Memory B cell (primary cell): ENCODE measurements at places on chromosomes 2 and 18.

GRCh38 chr2:136126021-136126420 lies 8.1 kb upstream of the CXCR4 start:
- peaks cover 58% of the 10 kb centered on the region for H3K4me1 ChIP-seq
- peaks cover 2% of the 10 kb centered on the region for H3K36me3 ChIP-seq
- DNase-seq: no peak
- peak overlapping the region; percentile 98 for H3K27ac ChIP-seq
- peak overlapping the region; percentile 12 for H3K4me3 ChIP-seq
- no peaks in the 10 kb centered on the region for H3K27me3 ChIP-seq

GRCh38 chr2:28982381-28982950 lies 1.4 kb downstream of the TOGARAM2 start:
- no peaks in the 10 kb centered on the region for H3K4me1 ChIP-seq
- peaks cover 4% of the 10 kb centered on the region for H3K27me3 ChIP-seq
- peaks cover 1% of the 10 kb centered on the region for H3K36me3 ChIP-seq
- H3K4me3 ChIP-seq: no peak overlapping the region
- no peak overlapping the region for H3K27ac ChIP-seq

- peak overlapping the region; percentile 99 for H3K27ac ChIP-seq
- H3K27me3 ChIP-seq: no peaks in the 10 kb centered on the region
- H3K4me3 ChIP-seq: peak overlapping the region; percentile 98
- peaks cover 5% of the 10 kb centered on the region for H3K36me3 ChIP-seq
Measured at GRCh38 chr2:64143169-64144056, 807 bp downstream of the PELI1 start.

GRCh38 chr2:107008843-107009242 lies 122.9 kb upstream of the ST6GAL2 start:
- DNase-seq: no peak
- H3K4me1 ChIP-seq: no peaks in the 10 kb centered on the region
- H3K27me3 ChIP-seq: peaks cover 2% of the 10 kb centered on the region
- H3K36me3 ChIP-seq: no peaks in the 10 kb centered on the region
- H3K27ac ChIP-seq: no peak overlapping the region

GRCh38 chr18:4384932-4385331 lies 70.2 kb downstream of the DLGAP1 start:
- no peaks in the 10 kb centered on the region for H3K36me3 ChIP-seq
- no peaks in the 10 kb centered on the region for H3K4me1 ChIP-seq
- H3K4me3 ChIP-seq: no peak overlapping the region
- H3K27ac ChIP-seq: no peak overlapping the region
- no peaks in the 10 kb centered on the region for H3K27me3 ChIP-seq

GRCh38 chr2:76613330-76613729 lies 902.6 kb upstream of the GCFC2 start:
- no peaks in the 10 kb centered on the region for H3K36me3 ChIP-seq
- no peak for DNase-seq
- H3K4me1 ChIP-seq: no peaks in the 10 kb centered on the region
- no peaks in the 10 kb centered on the region for H3K27me3 ChIP-seq

- H3K4me3 ChIP-seq: peak overlapping the region; percentile 82
- no peak overlapping the region for H3K27ac ChIP-seq
- H3K36me3 ChIP-seq: no peaks in the 10 kb centered on the region
- H3K4me1 ChIP-seq: peaks cover 13% of the 10 kb centered on the region
- peaks cover 9% of the 10 kb centered on the region for H3K27me3 ChIP-seq
Measured at GRCh38 chr18:76491473-76491775, 3.6 kb downstream of the ZNF516 start.

GRCh38 chr2:161173541-161174194 lies 13.4 kb downstream of the TANK start:
- H3K36me3 ChIP-seq: peaks cover 28% of the 10 kb centered on the region
- no peak overlapping the region for H3K4me3 ChIP-seq
- H3K27ac ChIP-seq: no peak overlapping the region
- no peaks in the 10 kb centered on the region for H3K27me3 ChIP-seq

GRCh38 chr2:65070856-65071255 lies 14.6 kb downstream of the CEP68 start:
- peaks cover 24% of the 10 kb centered on the region for H3K4me1 ChIP-seq
- H3K4me3 ChIP-seq: no peak overlapping the region
- H3K27me3 ChIP-seq: no peaks in the 10 kb centered on the region
- no peak for DNase-seq
- H3K27ac ChIP-seq: peak overlapping the region; percentile 14

DNA sequence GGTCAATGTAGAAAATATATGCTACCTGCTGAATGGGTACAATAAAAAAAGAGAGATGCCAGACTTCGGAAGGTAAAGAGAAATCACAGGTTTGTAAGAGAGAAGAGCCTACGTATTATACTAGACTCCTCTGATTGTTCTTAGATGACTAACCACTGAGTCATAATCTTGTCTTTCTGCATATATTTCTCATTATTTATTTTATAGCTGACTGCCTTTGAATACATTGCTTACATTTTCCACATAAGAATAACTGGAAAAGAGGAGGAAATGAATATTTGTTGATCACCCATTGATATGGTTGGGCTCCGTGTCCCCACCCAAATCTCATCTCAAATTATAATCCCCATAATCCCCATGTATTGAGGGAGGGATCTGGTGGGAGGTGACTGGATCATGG lies 90.3 kb upstream of the RAB27B start:
- no peak overlapping the region for H3K4me3 ChIP-seq
- peaks cover 2% of the 10 kb centered on the region for H3K27me3 ChIP-seq
- no peak for DNase-seq
- H3K4me1 ChIP-seq: no peaks in the 10 kb centered on the region

DNA sequence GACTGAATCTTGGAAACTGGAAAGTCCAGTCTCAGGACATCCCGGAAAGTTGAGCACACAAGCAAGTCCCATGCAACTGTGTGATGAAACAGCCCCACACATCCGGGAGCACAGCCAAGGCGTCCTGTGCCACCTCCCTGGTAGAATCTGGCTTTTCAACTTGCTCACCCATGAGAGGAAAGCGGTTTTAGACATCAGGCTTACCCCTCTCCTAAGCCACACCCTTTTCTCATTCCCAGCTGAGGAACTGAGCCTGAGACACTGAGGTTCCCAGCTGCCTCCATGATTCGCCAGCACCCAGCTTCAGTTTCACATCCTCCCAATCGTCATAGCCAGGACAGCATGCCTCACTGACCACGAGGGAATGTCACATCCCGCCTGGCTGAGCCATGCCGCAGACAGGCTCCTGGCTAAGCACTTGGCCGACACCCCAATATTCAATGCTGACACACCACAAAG lies 60.3 kb downstream of the STEAP3 start:
- H3K4me3 ChIP-seq: no peak overlapping the region
- peaks cover 2% of the 10 kb centered on the region for H3K36me3 ChIP-seq
- H3K27ac ChIP-seq: no peak overlapping the region
- H3K27me3 ChIP-seq: no peaks in the 10 kb centered on the region
- H3K4me1 ChIP-seq: no peaks in the 10 kb centered on the region
- no peak for DNase-seq

DNA sequence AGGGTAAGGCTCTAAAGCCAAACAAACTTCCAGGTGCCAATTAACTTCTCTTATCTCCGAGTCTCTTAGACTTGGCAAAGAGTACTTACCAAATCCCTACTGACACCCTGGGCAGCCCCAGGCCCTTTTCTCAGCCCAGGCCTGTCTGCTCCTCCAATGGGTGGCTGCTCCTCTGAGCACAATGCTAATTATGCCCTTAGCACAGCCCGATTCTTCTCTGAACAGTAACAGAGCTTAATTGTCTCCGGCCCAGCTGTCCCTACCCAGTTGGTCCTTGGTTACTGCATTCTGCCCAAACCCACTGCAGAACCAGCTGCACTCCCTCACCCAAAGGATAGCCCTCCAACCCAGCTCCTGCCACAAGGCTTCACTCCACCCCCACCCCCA lies 110.3 kb downstream of the SMAD7 start:
- no peaks in the 10 kb centered on the region for H3K27me3 ChIP-seq
- no peak for DNase-seq
- H3K36me3 ChIP-seq: no peaks in the 10 kb centered on the region
- H3K27ac ChIP-seq: no peak overlapping the region
